ENCODE measurements at places on chromosomes 13 and 19.
A peak's percentile ranks its signal among the peaks of the same experiment; 100 is the strongest.

GRCh38 chr13:48660361-48661076 is 6.8 kb downstream of the CYSLTR2 start:
- no peak for DNase-seq

DNA sequence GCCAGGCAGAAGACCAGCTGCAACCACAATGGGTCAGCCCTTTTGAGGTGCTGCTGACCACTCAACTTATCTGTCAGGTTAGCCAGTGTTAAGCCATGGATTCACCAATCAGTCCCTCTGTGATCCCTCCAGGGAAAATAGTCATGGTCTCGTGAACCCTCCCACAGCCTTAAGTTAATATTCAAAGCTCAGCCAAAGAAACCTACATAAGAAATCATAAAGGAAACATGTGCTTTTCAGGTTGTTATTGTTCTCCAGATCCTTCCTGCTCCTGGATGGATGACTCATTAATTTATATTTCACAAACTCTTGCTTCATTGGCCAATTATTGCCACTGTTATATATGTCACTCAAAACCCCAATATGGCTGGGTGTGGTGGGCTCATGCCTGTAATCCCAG is 161.9 kb downstream of the B3GLCT start:
- no peak for DNase-seq

GRCh38 chr13:64130171-64130570 is 2714.5 kb upstream of the PCDH20 start:
- no peak for DNase-seq

- DNase-seq: no peak
Observed at GRCh38 chr13:52414051-52414450, 8.1 kb upstream of the THSD1 start.

GRCh38 chr13:66425741-66426140 is 804.4 kb downstream of the PCDH9 start:
- no peak for DNase-seq

GRCh38 chr19:40716031-40716481 is 630 bp downstream of the COQ8B start:
- DNase-seq: peak; percentile 61

DNA sequence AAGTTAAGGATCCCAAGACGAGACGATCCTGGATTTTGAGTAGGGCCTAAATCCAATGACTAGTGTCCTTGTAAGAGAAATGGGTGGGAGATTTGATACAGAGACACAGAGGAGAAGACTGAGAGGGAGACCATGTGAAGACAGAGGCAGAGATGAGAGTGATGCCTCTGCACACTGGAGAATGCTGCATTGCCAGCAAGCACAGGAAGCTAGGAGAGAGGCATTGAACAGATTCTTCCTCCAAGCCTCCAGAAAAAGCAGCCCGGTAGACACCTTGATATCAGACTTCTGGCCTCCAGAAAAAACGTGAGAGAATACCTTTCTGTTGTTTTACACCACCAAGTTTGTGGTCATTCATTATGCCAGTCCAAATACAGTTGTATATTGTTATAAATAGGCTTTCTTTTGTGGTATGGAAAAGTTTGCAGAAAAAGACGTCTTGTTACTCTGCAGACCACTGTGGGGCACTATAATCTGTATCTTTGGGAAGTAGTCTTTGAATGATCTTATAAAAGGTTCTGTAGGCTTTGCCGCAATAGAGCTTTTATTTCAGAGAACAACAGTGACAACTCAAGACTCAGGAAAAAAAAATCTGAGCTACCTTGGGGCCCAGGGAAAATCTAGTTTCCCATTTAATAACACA is 17.9 kb upstream of the RFC3 start:
- no peak for DNase-seq

- no peak for DNase-seq
Observed at GRCh38 chr19:14528419-14529253, 758 bp upstream of the TECR start.

- DNase-seq: peak; percentile 49
Observed at GRCh38 chr19:4229179-4229931, at the start of gene EBI3. Gene EBI3 (plus strand): TSS chr19:4229523. CDS start chr19:4229551, 28 bp downstream.

DNA sequence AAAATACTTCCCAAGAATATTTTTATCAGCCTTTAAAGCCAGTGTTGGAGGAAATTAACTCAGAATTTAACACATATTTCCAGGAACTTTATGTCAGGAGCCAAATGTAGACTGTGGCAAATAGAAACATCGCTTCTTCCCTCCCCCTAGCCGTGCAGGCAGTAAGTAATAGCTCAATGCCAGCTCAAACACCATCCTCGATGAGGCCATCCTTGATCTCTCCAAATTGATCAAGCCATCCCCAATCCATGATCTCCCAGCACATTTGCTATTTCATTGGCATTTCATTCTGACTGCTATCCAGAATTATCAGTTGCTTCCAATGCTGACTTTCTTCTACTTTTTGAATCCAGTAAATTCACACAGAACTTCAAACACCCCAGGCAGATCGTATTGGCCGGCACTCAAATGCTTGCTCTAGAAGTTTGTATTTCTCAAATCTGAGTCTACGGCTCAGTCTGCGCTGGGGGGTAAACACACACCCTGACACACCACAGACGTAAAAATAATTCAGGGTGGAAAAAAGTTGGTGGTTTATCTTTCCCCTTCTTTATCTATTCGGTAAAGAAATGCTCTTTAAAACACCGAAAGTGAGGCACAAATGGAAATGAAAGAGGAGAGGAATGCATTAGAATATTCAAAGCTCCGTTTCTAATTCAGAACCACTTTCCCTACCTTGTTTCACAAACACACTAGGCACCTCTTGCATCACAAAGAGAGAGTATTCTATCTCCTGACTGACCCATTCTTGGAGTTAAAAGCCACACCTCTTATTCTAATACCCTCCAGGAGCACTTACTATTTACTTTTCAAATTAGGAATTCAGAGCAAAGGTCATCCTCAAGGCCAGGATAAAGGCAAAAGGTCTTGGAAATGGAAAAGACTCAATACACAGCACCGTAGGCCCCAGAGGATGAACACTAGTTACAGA is 991 bp downstream of the OBI1 start:
- no peak for DNase-seq

DNA sequence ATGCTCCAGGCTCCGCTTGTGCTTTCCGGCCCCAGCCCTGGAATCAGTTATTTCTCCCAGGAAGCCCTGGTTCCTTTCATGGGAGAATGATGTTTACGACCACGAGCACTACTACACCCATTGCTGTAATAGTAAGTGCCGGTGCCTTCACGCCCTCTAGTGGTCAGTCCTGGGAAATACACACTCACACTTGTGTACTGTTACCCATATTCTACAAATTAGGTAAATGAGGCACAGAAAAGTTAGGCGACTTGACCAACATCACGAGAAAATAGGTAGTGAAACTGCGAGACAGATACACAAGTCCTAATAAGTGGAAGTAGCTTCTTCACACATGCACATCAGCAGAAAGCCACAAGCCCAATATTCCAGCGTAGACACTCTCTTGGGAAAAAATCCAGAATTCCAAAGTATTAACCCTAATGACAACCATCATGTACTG is 21.7 kb downstream of the CEACAM21 start:
- peak; percentile 57 for DNase-seq

- DNase-seq: no peak
Observed at GRCh38 chr13:34250151-34250670, 432.3 kb downstream of the RFC3 start.

DNA sequence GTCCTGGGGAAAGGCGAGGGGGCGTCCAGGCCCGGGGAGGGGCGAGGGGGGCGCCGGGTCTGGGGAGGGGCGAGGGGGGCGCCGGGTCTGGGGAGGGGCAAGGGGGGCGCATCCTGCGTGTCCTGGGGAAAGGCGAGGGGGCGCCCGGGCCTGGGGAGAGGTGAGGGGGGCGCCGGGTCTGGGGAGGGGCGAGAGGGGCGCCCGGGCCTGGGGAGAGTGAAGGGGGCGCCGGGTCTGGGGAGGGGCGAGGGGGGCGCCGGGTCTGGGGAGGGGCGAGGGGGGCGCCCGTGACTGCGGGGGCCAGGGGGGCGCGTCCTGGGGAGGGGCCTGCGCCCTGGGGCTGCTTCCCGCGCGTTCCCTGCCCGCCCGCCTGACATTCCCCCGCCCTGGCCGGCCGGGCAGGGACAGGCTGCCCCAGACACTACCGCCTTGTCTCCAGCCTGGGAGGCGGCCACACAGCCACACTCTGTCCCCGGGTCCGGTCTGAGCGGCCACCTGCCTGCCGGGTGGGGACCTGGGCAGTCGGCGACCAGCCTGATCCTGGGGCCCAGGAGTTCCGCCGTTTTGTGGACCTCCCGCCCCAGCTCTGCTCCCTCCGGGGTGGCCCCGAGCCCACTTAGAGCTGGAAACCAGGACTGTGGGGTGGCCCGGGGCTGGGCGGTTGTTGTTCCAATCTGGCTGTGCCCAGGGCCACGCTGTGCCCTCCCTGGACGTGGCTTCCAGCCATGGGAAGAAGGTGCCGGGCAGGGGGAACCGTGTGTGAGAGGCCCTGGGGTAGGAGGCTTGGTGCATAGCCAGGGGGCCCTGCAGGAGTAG is 11.8 kb downstream of the PALM start:
- DNase-seq: no peak

GRCh38 chr13:26742691-26743358 is 17.8 kb downstream of the GPR12 start:
- no peak for DNase-seq

DNA sequence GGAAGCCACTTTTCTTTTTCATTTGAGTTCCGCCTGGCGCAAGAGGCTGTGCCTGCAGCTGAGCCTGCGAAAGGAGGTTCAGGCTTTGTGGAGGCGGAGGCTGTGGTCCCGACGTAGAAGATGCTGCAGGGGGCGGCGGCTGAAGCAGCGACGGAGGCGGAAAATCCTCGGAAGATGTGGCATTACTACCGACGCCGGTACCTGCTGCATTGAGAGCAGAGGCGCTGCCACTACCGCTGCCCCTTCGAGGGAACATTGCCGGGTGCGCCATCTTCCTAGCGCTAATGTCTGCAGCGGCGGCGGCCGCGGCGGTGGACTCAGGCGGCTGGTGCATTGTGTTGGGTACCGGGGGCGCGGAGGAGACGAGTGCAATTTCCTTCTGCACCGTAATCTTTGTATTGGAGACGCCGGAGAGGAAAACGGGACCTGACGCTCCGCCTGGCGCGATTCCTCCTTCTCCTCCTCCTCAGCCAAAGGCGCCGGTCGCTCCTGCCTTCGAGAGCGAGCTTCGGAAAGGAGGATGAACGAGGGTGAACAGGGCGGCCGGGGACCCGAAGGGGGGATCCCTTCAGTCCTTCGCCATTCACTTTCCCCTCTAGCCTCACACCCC is at the start of gene TSC22D1:
TSC22D1 (minus strand) TSS at position 590 of the 610 bp plus-strand sequence; CDS start at position 334, 256 bp downstream.
- peak; percentile 40 for DNase-seq

- DNase-seq: no peak
Observed at GRCh38 chr19:44792281-44792680, 14.6 kb downstream of the CBLC start.

DNA sequence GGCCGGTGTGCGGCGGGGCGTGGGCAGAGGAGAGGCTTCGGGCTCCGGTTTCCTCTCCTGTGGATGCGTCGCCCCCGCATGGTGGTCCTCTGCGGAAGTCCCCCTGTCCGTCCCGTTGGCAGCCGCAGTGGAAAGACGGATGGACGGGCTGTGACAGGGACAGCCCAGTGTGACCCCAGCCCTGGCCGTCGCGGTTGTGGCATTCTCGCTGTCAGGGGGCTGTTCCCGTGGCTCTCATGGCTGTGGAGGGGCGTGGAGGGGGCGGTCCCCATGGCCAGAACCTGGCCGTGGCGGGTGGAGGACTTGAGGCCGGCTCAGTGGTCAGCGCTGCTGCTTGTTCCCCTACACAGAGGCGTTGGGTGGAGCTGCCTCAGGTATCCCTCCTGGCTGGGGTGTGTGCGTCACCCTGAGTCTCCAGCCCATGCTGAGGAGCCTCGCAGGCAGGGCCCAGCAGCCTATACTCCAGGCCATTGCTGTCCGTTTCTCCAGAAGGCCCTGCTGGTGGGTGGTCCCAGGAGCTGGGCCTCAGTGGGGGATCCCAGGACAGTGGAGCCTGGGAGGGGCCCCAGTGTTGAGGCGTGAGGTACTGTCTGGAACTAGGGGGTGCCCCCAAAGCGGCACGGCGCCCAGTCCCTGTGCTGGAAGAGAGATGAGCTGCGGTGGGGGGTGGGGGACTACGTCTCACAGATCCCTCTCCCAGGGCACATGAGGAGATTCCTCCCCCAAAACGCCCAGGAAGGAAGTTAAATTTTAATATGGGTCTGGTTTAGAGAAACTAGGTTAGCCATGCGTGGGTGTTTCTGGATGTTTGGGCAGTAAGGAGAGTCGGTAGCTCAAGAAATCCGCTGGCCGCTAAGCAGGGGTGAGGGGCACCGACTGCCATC is 20.3 kb downstream of the CSNK1G2 start:
- DNase-seq: no peak

GRCh38 chr19:7442423-7442822 is 46.4 kb downstream of the PEX11G start:
- DNase-seq: no peak

DNA sequence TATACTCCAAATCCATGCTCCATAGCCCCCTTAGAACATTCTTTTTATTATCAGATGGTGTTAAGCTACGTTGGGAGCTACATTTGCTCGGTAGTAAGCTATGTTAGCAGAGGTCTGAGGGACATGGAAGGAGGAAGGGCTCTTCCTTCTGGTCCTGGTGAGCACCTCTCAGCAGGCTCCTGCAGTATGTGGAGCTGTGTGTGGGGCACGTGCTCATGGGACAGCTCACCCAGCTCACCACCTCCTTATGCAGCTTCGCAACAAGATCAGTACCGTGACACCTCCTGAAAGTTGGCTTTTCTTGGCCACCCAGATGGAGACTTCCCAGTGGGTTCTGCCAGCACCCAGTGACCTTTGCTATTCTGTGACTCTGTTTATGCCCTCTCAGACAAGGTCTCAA is 400.5 kb upstream of the SLC10A2 start:
- no peak for DNase-seq
